ENCODE measurements at places on chromosomes 7 and 10.

GRCh38 chr7:100867776-100868485 lies 744 bp downstream of the TRIP6 start:
- no peak for DNase-seq
- H3K27me3 ChIP-seq, result peaks cover 9% of the 10 kb centered on the region
- H3K27ac ChIP-seq, result peak overlapping the region; percentile 49
- H3K4me1 ChIP-seq, result peaks cover 20% of the 10 kb centered on the region
- peak overlapping the region; percentile 43 for H3K4me3 ChIP-seq

DNA sequence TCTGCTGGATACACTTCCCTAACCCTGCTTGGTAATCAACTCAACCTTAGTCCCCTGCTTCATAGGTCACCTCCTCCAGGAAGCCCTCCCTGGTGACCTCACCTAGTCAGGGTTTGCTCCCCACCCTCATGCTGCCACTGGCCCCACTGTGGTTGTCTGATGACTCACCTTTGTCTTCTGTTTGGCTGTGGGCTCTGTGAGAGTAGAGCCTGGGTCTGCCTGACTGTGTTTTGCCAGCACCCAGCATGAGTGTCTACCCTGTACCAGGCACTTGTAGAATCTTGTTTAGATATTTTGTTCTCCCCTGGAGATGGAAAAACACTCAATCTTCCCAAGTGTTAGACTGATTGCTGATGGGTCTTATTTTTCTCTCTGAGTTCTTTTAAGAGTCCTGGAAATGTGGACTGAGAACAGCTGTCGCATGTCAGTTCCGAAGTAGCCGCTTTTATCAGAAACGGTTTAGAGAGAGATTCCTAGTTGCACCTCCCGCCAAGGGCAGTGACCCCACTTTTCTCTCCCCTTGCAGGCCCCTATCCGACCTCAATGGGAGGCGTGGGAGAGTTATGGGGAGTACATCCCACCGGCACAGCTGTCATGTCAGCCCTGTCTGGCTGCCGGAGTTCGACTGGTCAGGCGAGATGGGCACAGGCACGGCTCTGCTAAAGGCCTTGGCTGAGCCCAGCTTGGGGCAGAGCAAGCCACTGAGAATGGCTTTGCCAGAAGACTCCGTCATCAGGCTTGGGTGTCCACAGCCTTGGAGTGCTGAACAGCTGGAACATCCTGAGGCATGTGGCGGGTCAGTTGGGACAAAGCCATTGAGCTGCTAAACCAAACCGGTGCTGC lies 134.3 kb downstream of the GRK5 start:
- DNase-seq, result no peak
- H3K4me1 ChIP-seq, result peaks cover 14% of the 10 kb centered on the region
- H3K4me3 ChIP-seq, result no peak overlapping the region
- H3K36me3 ChIP-seq, result no peaks in the 10 kb centered on the region
- H3K27ac ChIP-seq, result no peak overlapping the region

GRCh38 chr7:6460303-6460702 lies 12.5 kb upstream of the DAGLB start:
- H3K4me3 ChIP-seq, result no peak overlapping the region
- no peak overlapping the region for H3K27ac ChIP-seq
- no peaks in the 10 kb centered on the region for H3K27me3 ChIP-seq
- no peaks in the 10 kb centered on the region for H3K4me1 ChIP-seq
- DNase-seq, result no peak

DNA sequence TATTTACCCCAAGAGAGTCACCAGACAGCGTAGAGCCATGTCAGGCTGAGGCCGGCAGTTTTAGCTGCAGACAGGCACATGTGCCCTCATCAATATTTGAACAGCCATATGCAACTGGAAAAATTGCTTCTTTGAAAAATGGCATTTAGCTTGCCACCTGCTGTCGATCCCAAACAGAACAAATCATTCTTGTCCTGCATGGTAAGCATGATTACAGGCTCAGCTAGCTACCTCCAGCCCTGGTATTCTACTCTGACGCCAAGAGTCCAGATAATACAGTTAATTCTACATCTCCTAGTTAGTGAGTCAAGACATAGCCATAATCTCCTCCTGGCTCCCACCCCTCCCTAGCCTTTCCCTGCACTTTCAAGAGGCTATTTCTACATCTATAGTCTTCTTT lies 7.7 kb downstream of the CREB3L2 start:
- no peaks in the 10 kb centered on the region for H3K27me3 ChIP-seq
- no peaks in the 10 kb centered on the region for H3K36me3 ChIP-seq
- DNase-seq, result no peak

GRCh38 chr10:6473901-6474370 lies 106.1 kb downstream of the PRKCQ start:
- peaks cover 25% of the 10 kb centered on the region for H3K36me3 ChIP-seq
- peaks cover 21% of the 10 kb centered on the region for H3K4me1 ChIP-seq
- H3K4me3 ChIP-seq, result peak overlapping the region; percentile 39
- H3K27ac ChIP-seq, result peak overlapping the region; percentile 97
- no peaks in the 10 kb centered on the region for H3K27me3 ChIP-seq

DNA sequence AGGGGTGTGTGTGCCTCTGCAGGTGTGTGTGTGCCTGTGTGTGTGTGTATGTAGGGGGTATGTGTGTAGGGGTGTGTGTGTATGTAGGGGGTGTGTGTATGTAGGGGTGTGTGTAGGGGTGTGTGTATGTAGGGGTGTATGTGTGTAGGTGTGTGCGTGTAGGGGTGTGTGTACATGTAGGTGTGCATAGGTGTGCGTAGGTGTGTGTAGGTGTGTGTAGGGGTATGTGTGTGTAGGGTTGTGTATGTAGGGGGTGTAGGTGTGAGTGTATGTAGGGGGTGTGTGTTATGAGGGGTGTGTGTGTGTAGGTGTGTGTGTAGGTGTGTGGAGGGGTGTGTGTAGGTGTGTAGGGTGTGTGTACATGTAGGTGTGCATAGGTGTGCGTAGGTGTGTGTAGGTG lies 48.6 kb upstream of the PSMG3 start:
- no peak overlapping the region for H3K4me3 ChIP-seq
- no peaks in the 10 kb centered on the region for H3K4me1 ChIP-seq
- DNase-seq, result no peak
- no peak overlapping the region for H3K27ac ChIP-seq
- no peaks in the 10 kb centered on the region for H3K27me3 ChIP-seq

GRCh38 chr7:101428093-101428866 lies 65.6 kb downstream of the COL26A1 start:
- DNase-seq, result no peak
- no peak overlapping the region for H3K4me3 ChIP-seq
- peaks cover 3% of the 10 kb centered on the region for H3K4me1 ChIP-seq
- no peak overlapping the region for H3K27ac ChIP-seq
- no peaks in the 10 kb centered on the region for H3K36me3 ChIP-seq

DNA sequence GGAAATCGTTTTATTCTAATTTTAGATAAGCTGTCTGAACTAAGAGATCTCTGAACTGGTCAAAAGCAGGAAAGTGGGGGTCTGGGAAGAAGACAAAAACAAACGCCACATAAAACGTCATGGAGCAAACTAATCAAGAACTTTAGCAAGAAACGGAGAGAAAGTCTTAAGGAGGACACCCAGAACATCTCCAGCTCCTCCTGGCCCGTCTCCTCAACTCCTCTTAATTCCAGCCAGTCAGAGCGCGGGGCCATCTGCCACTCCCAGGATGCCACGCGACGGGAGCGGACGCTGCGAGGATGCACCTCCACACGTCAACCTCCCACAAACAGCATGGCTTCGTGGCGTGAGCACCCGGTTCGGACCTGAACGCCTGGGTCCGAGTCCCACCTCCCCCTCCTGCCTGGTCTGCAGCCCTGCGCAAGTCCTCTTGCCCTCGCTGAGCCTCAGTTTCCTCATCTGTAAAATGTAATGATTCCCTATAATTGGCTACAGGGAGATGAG lies 598 bp downstream of the MMS19 start:
- peak overlapping the region; percentile 72 for H3K27ac ChIP-seq
- H3K4me3 ChIP-seq, result peak overlapping the region; percentile 83
- peak; percentile 80 for DNase-seq
- no peaks in the 10 kb centered on the region for H3K36me3 ChIP-seq
- peaks cover 12% of the 10 kb centered on the region for H3K27me3 ChIP-seq

DNA sequence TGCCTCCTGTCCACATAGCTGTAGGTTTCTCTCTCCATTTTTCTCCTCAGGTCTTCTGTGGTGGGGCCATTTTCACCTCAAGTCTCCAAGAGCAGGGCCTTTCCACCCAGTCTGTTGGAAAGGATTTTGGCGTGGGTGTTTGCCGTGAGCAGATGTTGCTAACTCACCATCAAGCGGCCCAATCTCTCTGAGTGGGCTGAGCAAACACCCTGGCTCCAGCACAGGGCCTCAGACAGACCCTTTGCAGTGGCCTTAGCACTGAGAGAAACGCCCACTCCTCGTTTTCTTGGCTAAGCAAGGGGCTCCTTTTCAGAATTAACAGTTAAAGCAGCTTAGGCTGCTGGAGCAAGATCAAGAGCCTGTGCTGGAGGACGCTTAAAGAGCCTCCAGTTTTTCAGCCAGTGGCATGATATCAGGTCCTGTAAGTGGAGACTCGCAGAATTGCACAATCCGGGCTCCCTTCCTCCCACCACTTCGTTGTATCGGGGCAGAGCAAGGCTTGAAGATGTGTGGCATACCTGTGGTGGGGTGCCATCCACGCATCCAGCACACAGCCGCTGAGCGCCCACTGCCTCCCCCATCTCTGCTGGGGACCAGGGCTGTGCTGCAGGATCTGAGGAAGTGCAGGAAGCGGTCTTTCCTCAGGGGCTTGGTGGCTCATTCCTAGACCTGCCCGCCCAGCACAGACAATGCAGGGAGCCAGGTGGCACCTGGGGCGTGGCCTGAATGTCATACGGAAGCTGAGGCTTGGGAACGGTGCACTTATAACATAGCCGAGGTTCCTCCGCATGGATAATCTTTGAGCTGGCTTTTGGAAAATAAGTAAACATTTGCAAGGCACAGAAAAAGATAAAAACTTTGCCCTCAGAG lies 142.7 kb downstream of the ADARB2 start:
- H3K27me3 ChIP-seq, result no peaks in the 10 kb centered on the region
- no peak overlapping the region for H3K4me3 ChIP-seq
- H3K36me3 ChIP-seq, result no peaks in the 10 kb centered on the region
- no peaks in the 10 kb centered on the region for H3K4me1 ChIP-seq

DNA sequence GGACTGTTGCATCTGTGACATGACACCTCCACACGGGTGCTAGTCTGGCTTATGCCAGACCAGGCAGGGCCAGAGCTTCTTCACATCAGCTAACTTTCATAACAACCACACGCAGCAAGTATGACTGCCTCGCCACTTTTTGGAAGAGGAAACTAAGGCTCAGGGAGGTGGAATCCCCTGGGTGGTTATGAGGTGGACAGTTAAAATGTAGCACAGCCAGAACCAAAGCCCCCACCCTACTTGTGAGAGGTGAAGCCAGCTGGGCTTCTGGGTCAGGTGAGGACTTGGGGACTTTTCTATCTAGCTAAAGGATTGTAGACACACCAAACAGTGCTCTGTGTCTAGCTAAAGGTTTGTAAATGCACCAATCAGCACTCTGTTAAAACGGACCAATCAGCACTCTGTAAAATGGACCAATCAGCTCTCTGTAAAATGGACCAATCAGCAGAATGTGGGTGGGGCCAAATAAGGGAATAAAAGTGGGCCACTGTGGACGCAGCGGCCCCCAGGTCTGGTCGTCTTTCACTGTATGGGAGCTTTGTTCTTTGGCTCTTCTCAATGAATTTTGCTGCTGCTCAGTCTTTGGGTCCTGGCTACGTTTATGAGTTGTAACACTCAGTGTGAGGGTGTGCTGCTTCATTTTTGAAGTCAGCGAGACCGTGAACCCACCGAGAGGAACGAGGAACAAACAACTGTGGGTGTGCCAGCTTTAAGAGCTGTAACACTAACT lies 171.0 kb downstream of the PTPN20 start:
- no peak overlapping the region for H3K27ac ChIP-seq
- H3K27me3 ChIP-seq, result no peaks in the 10 kb centered on the region
- H3K4me1 ChIP-seq, result no peaks in the 10 kb centered on the region
- H3K36me3 ChIP-seq, result no peaks in the 10 kb centered on the region
- H3K4me3 ChIP-seq, result no peak overlapping the region

Measured in natural killer cell (primary cell).